ENCODE measurements at places on chromosomes 1 and 21.
A peak's percentile ranks its signal among the peaks of the same experiment; 100 is the strongest.

DNA sequence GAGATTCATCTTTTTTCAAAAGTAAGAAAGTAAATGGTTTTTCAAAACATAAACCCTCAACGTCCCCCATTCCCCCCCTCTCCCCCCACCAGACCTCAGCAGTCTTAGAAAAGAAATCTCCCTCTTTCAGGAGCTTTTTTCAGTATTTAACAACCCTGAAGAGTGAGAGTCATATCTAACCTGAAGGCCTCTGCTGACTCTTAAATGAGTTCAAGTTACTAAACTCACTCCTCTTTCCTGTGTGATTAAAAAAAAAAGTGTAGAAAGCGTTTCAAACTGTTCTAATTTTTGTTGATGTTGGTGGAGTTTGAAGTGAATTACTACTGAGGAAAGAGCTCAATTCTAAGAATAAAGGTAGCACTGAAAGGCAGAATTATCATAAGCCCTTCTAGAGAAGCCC lies 93.7 kb downstream of the VAV3 start:
- peak; percentile 89 for ATAC-seq
- no peaks in the 10 kb centered on the region for H3K36me3 ChIP-seq
- peak overlapping the region; percentile 38 for H3K27ac ChIP-seq
- peak overlapping the region; percentile 26 for H3K4me3 ChIP-seq

- H3K27me3 ChIP-seq = peaks cover 46% of the 10 kb centered on the region
- no peaks in the 10 kb centered on the region for H3K36me3 ChIP-seq
- no peaks in the 10 kb centered on the region for H3K4me1 ChIP-seq
- ATAC-seq = peak; percentile 55
These were observed 6.8 kb upstream of the ACKR1 start for GRCh38 chr1:159197561-159198557.

GRCh38 chr1:53142226-53142853 lies at the start of gene SLC1A7:
Gene SLC1A7, minus strand, starts transcription at chr1:53142638. Its CDS starts 189 bp downstream, at chr1:53142449.
- no peaks in the 10 kb centered on the region for H3K36me3 ChIP-seq
- no peak for ATAC-seq
- no peak within 1 kb of the TSS for H3K4me3 ChIP-seq
- H3K27me3 ChIP-seq = no peaks in the 10 kb centered on the region
- no peak within 1 kb of the TSS for H3K27ac ChIP-seq

DNA sequence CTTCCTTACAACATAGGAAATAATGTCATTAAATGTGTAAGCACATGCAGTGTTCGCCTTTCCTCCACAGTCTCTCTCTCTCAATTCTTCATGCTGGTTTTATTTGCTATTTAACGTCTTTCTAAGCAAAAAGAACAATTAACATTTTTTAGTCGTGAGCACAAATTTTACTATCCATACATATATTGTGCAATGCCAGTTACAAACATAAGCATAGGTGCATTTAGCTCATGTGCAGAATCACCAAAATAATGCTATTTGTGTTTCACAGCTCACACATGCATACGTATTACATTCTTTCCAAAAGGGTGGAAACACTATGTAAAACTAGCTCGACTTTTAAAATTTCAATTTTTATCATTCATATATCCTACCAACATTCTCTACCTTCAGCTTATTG lies 52.1 kb downstream of the MROH9 start:
- no peaks in the 10 kb centered on the region for H3K27me3 ChIP-seq
- no peak overlapping the region for H3K4me3 ChIP-seq
- no peaks in the 10 kb centered on the region for H3K4me1 ChIP-seq
- H3K27ac ChIP-seq = no peak overlapping the region
- no peak for ATAC-seq

DNA sequence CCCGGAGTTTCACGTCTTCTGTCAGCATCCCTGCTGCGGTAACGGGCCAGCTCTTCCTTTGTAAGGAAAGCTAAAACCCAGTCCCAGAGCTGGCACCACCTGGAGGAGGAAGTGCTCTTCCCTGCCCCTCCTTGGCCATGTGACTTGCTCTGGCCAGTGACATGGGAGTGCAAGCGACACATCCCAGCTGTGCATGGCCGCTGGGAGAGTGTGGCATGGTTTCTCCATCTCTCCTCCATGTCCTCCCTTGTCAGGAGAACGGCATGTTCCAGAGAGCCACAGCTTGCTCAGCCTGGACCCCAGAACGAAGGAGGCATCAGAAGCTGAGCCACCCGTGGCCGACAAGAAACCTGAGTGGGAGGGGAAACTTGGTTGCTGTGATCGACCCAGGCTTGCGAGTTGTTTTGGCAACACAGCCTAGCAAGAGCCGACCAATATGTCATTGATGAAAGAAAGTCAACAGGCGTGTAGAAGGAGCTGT lies 2.7 kb upstream of the PRXL2B start:
- peaks cover 23% of the 10 kb centered on the region for H3K36me3 ChIP-seq
- peak overlapping the region; percentile 85 for H3K4me3 ChIP-seq
- H3K4me1 ChIP-seq = peaks cover 41% of the 10 kb centered on the region
- no peaks in the 10 kb centered on the region for H3K27me3 ChIP-seq
- peak overlapping the region; percentile 89 for H3K27ac ChIP-seq

GRCh38 chr1:64941461-64942117 lies 24.8 kb downstream of the JAK1 start:
- peak overlapping the region; percentile 52 for H3K4me3 ChIP-seq
- H3K27me3 ChIP-seq = no peaks in the 10 kb centered on the region
- H3K36me3 ChIP-seq = peaks cover 6% of the 10 kb centered on the region
- ATAC-seq = peak; percentile 62
- peak overlapping the region; percentile 30 for H3K27ac ChIP-seq

- ATAC-seq = no peak
- H3K4me3 ChIP-seq = no peak overlapping the region
- no peak overlapping the region for H3K27ac ChIP-seq
- peaks cover 28% of the 10 kb centered on the region for H3K27me3 ChIP-seq
- H3K36me3 ChIP-seq = no peaks in the 10 kb centered on the region
- no peaks in the 10 kb centered on the region for H3K4me1 ChIP-seq
These were observed 13.6 kb downstream of the RD3 start for GRCh38 chr1:211478376-211478775.

- H3K36me3 ChIP-seq = no peaks in the 10 kb centered on the region
- no peaks in the 10 kb centered on the region for H3K27me3 ChIP-seq
- peak overlapping the region; percentile 73 for H3K27ac ChIP-seq
These were observed 71.8 kb downstream of the CD58 start for GRCh38 chr1:116498789-116499628.

DNA sequence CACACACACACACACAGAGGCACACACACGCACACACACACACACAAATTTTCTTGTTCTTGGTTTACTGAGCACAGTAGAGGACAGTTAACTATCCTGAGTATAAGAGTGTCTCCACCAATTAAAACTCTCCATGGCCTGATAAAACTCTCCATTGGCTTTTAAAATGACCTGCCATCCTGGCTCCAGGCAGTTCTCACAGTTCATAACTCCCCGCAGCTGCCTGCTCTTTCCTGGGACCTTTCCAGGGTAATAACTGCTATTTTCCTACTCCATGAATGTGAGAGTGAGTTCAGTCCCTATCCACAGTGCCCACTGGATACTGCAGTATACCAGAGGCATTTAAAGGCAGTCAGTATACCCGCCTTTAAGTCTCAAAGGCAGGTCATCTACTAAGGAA lies 351.5 kb downstream of the PLPP3 start:
- H3K4me1 ChIP-seq = no peaks in the 10 kb centered on the region
- H3K36me3 ChIP-seq = no peaks in the 10 kb centered on the region
- H3K27me3 ChIP-seq = peaks cover 8% of the 10 kb centered on the region
- no peak for ATAC-seq

DNA sequence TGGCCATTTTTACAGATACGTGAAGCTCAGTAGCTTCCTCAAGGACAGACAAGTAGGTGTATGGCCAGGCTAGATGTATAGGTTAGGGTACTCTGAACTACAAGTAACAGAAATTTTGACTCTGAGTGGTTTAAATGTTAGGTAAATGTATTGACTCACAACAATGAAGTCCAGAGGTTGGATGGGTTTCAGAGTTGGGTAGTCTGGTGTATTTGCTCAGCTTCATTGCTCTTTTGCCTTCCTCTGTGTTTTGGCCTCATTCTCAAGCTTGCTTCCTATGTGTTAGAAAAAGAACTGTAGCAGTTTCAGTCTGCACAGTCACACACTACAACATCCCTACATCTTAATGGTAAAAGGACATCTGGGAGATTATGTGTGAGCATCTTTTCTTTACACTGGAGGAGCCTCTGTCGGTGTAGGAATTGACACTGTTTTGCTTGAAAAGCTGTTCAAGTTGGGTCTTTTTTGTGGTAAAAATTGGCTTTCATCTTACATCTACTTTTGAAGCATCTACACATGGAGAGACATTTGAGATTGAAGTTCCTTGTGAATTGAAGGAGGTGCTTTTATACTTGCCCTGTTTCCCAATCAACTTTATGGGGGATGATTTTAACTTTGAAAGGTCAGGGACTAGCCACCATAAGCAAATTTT lies 64.4 kb downstream of the MAST2 start:
- no peaks in the 10 kb centered on the region for H3K36me3 ChIP-seq
- ATAC-seq = no peak
- H3K4me3 ChIP-seq = no peak overlapping the region
- no peaks in the 10 kb centered on the region for H3K27me3 ChIP-seq

DNA sequence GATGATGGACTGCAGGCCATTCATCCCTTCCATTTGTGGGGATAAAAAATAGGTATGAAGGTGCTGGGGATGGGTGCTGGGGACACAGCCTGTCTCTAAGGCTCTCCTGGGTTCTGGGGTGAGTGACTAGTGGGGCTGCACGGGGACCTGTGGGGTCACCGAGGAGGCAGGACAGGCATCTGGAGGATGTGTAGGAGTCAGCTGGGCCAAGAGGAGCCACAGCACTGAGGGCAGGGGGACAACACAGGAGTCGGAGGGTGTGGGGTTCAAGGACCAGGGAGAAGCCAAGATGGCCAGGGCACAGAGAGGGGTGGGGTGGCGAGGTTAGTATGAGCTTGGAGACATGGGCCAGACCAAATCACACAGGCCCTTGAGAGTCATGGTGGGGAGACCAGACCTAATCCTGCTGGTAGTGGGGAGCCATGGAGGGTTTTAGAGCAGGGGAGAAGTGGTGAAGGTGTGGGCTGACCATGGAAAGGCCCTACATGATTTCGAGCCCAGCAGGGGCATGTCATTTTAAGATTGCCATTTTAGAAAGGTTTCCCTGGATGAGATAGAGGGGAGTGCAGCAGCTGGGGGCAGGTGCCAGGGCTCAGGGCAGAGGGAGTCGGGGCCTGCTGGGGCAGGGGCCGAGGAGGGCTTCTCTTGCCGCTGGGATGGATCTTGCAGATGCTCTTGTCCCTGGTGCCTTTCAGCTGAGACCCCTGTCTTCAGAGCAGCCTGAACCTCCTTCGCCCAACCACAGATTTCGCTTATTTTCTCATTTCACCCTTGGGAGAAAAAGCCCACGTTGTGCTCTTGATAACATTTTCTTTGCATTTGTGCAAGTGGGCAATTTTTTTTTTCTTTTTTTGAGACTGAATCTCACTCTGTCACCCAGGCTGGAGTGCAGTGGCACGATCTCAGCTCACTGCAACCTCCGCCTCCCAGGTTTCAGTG lies 22.7 kb downstream of the SERINC2 start:
- H3K27ac ChIP-seq = no peak overlapping the region
- ATAC-seq = no peak
- no peak overlapping the region for H3K4me3 ChIP-seq
- H3K27me3 ChIP-seq = peaks cover 11% of the 10 kb centered on the region
- H3K36me3 ChIP-seq = no peaks in the 10 kb centered on the region
- H3K4me1 ChIP-seq = no peaks in the 10 kb centered on the region

- peaks cover 30% of the 10 kb centered on the region for H3K4me1 ChIP-seq
- peak; percentile 11 for ATAC-seq
- no peaks in the 10 kb centered on the region for H3K27me3 ChIP-seq
- H3K27ac ChIP-seq = peak overlapping the region; percentile 88
- H3K36me3 ChIP-seq = peaks cover 48% of the 10 kb centered on the region
These were observed 564 bp downstream of the CTPS1 start for GRCh38 chr1:40980068-40980452.

GRCh38 chr1:167499664-167500101 lies 18.6 kb downstream of the CD247 start:
- peaks cover 100% of the 10 kb centered on the region for H3K36me3 ChIP-seq
- no peaks in the 10 kb centered on the region for H3K27me3 ChIP-seq
- H3K27ac ChIP-seq = peak overlapping the region; percentile 91
- H3K4me3 ChIP-seq = peak overlapping the region; percentile 100

DNA sequence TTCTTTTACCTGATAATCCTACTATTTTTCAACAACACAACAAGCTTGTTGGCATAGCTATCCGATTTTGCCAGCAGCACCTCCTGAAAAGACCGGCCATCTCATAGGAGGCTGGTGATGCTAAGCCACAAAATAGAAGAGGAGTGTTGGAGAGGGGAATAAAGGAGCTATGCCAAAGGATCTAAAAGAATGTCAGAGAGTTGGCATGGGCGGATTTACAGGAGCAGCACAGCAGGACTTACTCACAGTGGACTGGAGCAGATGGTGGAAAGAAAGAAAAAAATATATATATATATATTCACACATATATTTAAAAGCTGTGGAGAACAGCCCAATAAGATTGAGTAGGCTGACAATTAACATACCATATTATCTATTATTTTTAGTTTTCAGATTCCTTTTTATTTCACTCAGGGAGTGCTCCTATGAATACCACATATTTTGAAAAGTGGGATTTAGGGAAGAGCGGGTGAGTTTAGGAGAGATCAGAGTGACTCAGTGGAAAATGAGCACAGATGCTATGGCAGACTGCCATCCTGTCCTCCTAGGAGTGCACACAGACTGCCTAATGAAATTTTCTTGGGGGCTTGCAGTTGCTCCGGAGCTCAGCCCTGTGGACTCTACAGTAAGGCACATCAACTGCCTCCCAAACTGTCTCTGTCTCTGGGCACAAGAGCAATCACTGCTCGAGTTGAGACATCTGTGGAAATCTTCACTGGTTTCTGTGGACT lies 394.4 kb upstream of the CHRM3 start:
- no peaks in the 10 kb centered on the region for H3K36me3 ChIP-seq
- no peak for ATAC-seq
- no peaks in the 10 kb centered on the region for H3K27me3 ChIP-seq
- H3K4me3 ChIP-seq = no peak overlapping the region

DNA sequence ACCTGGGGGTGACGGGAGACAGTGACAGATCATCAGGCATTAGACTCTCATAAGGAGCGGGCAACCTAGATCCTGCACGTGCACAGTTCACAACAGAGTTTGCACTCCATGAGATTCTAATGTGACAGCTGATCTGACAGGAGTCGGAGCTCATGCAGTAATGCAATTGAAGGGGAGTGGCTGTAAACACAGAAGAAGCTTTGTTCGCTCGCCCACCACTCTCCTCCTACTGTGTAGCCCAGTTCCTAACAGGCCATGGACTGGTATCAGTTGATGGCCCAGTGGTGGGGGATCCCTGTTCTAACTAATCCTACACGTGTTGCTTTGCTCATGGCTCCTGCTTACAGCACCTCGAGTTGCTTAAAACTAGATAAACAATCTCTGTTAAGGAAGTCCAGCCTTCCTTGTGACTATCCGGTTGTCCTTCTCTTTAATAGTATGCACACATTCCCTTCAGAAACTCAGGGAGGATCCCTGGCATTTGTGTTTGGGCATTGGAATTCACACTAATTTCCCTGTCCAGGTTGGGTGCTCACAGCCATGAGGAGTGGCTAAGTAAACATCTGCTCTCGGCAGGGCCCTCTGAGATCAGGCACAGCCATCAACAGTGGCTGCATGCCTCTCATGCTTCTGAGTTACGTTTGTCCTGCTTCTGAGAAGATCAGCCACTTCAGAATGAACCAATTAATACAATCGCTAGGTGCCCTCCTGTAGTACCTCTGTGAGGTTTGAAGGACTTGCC lies 21.1 kb upstream of the F3 start:
- H3K4me3 ChIP-seq = no peak overlapping the region
- H3K27ac ChIP-seq = no peak overlapping the region

GRCh38 chr1:89736937-89737733 lies 83.7 kb upstream of the LRRC8D start:
- peaks cover 46% of the 10 kb centered on the region for H3K4me1 ChIP-seq
- H3K27me3 ChIP-seq = no peaks in the 10 kb centered on the region
- H3K4me3 ChIP-seq = no peak overlapping the region
- H3K36me3 ChIP-seq = no peaks in the 10 kb centered on the region

Data from activated T-helper 17 cell treated with anti-CD3 and anti-CD28 coated beads, Interleukin-2, amount 50 U/mL, for 72 hours (primary cell).